Glutamatergic neuron (in vitro differentiated cells): ENCODE measurements at places on chromosomes 4 and X. TPM values are rescaled to one million over a fixed set of nuclear protein-coding genes. Genes with fewer than 3 reads are reported as not detected.

The HELT gene
- total RNA-seq: not detected

The PITX2 gene
- 1.3 TPM for total RNA-seq

The WDR17 gene
- 6.3 TPM for total RNA-seq

- H3K4me3 ChIP-seq: no peak overlapping the region
- no peak overlapping the region for H3K27ac ChIP-seq
- no peak for DNase-seq
- no peaks in the 10 kb centered on the region for H3K36me3 ChIP-seq
- H3K27me3 ChIP-seq: no peaks in the 10 kb centered on the region
These were observed 245.3 kb upstream of the PITX2 start for GRCh38 chr4:110867981-110868720.

DNA sequence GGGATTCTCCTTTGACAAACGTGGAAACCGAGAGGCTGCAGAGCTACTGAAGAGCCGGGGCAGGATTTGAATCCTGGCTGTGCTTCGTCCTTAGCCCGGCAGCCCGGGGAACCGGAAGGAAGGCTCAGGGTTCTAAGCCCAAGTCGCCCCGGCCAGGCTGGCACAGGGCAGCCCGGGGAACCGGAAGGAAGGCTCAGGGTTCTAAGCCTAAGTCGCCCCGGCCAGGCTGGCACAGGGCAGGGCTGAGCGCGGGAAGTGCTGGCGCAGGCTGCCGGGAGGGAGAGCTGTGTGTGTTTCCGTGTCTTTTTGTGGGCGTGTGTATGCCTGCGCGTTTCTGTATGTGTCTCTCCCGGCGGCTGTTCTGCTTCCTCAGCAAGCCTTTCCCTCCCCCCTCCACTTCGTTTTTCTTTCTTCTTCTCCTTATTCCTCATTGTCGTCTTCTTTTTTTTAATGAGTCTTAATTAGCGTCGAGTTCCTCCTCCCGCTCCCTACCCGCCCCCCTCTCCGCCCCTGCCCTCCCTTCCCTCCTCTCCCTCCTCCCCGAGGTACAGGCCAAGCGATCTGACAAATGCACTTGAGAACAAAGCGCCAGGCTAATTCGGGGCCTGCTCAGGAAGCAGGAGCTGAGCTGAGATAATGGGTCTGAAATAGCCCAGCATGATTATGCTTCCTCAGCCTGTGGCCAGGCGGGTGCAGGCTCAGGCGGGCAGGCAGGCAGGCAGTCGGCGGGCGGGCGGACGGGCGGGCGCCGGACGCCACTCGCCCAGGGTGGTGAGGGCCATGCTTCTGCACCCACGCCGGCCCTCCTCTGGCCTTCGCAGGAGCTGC is 65.9 kb downstream of the EFNB1 start:
- H3K36me3 ChIP-seq: no peaks in the 10 kb centered on the region
- DNase-seq: no peak
- H3K27me3 ChIP-seq: peaks cover 3% of the 10 kb centered on the region
- H3K4me3 ChIP-seq: no peak overlapping the region

DNA sequence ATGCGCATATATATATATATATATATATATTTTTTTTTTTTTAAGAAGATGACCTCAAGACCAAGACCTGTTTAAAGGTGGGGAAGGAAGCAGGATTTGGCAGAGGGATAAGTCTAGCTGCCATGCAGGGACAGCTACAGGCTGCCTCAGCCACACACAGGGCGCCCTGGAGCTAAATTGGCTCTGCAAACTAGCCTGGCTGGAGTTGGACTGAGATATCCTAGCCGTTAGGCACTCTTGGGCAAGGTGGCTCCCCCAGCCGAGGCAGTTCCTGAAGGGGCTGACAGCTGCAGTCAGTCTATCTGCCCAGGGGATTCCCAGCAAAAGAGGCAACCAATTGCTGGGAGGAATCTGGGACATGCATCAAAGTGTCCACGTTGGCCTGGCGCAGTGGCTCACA is 21.9 kb downstream of the TRIML1 start:
- DNase-seq: peak; percentile 29
- no peak overlapping the region for H3K4me3 ChIP-seq
- H3K27me3 ChIP-seq: peaks cover 3% of the 10 kb centered on the region

The ZNF157 gene
- 2.9 TPM for total RNA-seq

The F11 gene
- total RNA-seq: not detected

GRCh38 chr4:100838286-100838685 is 320.5 kb upstream of the EMCN start:
- H3K27ac ChIP-seq: peak overlapping the region; percentile 39
- no peaks in the 10 kb centered on the region for H3K36me3 ChIP-seq
- H3K27me3 ChIP-seq: peaks cover 3% of the 10 kb centered on the region
- peaks cover 26% of the 10 kb centered on the region for H3K4me1 ChIP-seq
- peak; percentile 40 for DNase-seq

The TTC29 gene
- total RNA-seq: 0.44 TPM

The CSAG2 gene
- total RNA-seq: not detected

GRCh38 chrX:49286136-49286535 is 16.5 kb downstream of the PPP1R3F start:
- H3K4me3 ChIP-seq: no peak overlapping the region
- peaks cover 2% of the 10 kb centered on the region for H3K27me3 ChIP-seq
- H3K36me3 ChIP-seq: no peaks in the 10 kb centered on the region
- H3K4me1 ChIP-seq: peaks cover 7% of the 10 kb centered on the region

DNA sequence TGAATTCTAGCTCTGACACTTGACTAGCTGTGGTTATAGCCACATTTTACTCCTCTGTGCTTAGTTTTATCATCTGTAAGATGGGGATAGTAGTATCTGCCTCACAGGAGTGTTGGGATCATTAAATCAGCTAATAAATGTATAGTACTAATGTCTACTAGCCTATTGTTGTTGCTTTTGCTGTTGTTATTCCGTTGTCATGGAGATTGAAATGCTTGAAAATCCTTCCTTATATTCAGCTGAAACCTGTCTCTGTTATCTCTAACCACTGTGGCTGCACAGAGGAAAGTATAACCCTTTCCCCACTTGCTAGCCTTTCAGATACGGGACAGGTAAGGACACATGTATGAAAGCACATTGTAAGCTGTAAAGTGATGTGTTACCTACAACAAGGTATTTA is 33.9 kb downstream of the CLCN5 start:
- no peak overlapping the region for H3K4me3 ChIP-seq
- H3K36me3 ChIP-seq: no peaks in the 10 kb centered on the region
- no peak overlapping the region for H3K27ac ChIP-seq
- peaks cover 6% of the 10 kb centered on the region for H3K4me1 ChIP-seq

The HSD17B13 gene
- total RNA-seq: 0.25 TPM
